ENCODE measurements at places on chromosomes 11 and 22.

DNA sequence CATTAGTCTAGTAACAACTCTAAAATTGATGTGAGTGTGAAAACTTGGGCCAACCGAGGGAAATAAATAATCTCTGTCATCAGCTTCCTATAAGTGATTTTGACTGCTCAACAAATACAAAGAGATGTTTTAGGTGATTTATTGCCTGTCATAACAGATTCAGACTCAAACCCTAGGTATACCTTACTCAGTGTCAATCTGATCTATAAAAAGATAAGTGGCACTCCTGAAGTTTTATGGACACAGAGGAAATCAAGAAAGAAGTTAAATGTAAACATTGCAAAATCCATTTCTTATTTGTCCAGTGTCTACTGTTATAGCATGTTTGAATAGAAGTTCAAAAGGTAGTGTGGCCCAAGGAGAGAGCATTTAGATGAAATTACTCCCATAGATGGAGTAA lies 30.4 kb upstream of the TYR start:
- DNase-seq: no peak

DNA sequence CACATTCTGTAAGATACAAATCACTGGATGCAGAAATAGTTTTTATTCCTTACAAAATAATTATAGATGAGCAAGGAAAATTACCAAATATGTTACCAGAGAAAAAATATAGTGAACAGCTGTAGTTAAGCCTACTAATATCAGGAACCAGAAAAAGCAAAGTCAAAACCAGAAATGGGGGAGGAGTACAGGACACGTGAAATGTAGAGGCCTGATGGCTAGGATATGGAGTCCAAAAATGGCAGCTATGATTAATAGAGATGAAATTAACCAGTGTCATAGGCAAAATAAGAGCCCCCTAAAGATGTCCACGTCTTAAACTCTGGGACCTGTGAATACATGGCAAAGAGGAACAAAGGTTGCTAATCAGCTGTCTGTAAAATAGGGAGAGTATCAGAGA lies 34.1 kb downstream of the MRE11 start:
- DNase-seq: no peak

DNA sequence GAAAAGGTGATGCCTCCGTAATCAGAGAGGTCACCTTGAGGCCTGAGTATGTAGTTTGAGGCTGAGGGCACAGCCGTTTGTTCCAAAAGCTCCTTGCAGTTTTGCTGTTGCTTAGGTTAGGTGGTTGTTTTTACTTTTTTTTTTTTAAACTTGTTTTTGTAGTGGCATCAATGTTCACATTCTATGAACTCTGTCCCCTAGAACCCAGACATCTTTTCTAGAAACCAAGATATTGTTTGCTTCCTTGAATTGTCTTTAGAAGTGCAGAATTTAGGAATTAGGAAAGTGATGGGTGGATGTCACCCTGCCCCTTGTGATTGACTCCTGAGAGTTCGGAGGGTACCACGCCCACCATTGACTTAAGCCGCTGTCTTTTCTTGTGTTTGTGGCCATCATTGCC lies 35.7 kb upstream of the ETS1 start:
- no peak for DNase-seq

GRCh38 chr11:113131036-113131775 lies 170.0 kb downstream of the NCAM1 start:
- no peak for DNase-seq

DNA sequence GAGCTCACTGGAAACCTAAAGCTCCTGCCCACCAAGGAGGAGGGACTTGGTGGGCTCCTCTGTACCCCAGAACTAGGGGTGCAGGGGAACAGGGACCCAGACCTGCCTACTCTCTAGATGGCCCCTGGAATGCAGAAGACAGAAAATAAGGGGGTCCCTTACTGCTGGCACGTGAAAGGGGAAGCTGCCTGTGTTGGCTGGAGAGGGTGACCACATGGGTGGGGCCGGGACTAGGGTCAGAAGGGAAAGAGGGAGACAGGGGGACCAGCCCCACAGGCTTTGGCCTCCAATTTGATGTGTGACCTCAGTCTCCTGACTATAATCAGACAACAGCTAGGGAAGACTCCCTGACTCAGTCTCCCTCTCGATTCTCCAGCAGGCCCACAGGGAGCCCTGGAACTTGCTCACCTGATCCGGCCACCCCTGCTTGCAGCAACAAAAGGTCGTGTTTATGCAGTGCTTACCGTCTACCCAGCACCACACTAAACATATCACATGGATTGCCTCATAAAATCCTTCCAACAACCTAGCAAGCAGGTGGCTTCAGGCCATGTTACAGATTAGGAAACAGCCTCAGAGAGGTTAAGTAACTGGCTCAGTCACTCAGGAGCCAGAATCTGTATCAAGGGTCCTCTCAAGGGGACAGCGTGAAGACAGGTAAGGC lies 10.2 kb downstream of the ARAP1 start:
- no peak for DNase-seq

GRCh38 chr11:64148917-64149617 lies 16.8 kb downstream of the MACROD1 start:
- no peak for DNase-seq

DNA sequence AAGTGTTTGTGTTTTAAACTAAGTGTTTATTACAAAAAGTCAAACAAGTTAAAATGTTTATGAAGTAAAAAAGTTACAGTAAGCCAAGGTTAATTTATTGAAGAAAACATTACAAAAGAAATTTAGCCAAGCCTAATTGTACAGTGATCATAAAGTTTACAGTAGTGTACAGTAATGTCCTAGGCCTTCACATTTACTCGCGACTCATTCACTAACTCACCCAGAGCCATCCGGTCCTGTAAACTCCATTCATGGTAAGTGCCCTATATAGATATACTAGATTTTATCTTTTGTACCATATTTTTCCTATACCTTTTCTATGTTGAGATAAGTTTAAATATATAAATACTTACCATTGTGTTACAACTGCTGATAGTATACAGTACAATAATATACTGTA lies 481.8 kb upstream of the TENM4 start:
- DNase-seq: no peak

DNA sequence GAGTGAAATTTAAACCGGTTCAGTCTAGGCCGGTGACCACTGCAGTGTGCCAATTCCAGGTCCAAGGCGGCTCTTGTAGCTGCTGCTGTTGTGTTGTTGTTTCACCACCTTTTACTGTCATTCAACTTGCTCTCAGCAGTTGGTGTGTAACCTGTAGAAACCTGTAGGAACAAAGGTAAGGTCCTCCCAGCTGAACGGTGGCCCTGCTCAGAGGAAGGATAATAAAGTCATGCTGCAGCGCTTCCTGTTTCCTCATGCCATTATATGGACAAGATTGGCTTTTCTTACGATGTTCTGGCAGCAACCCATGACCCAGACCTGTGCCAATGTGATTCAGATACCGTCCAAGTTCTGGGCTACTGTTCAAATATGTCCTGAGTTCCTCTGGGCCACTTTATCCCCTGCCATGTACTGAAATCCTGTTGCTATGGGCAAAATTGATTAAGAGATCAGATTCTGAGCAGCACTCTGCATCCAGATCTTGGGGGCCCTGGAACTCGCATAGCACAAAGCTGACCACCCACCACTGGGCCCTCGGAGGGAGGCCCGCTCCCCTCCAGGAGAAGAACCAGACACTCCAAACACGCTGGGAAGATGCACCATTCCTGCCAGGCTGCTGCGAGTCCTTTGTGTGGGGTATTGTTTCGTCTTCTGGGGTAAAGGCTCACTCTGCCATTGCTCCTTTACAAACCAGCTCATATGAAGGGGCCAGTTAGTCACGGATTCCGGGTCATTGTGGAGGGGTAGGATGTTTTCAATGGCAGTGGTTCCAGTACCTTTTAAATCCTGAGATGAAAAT lies 13.2 kb downstream of the FAM181B start:
- no peak for DNase-seq

DNA sequence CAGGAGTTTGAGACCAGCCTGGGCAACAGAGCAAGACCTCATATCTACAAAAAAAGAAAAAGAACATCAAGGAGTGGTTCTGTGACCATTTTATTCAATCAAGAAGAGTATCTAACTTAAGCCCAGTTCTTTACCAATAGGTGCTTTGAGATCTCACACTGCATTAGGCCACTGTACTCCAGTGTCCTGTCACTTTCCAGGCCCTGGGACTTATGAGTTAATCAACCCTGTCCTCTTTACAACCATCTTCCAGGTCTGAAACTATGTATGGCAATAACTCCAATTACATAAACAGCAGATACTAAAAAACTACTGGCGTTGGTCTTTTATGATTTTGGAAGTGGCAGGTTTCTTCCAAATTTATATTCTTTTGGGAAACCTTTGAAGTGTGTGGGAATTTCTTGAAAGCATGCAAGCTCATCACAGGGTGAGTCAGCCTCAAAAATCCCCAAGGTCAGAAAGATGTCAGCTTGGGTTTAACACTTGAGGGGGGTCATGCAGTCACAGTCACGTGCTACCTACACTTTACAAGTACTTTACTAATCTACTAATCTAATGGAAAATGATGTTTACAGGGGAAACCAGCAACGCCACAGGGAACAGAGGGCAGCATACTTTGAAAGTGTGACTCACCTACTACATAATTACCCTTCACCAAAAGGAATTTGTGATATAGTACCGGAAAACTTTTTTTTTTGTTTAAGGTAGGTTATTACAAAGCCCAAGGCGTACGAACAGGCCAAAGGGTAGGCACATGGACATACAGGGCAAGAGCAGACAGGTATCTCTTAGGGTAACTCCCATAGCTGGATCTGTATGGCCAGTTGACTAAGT lies 15.6 kb downstream of the PISD start:
- DNase-seq: no peak

Data from NCI-H1048 (cell line).